ENCODE measurements at places on chromosomes 6 and 20. TPM values are rescaled to one million over a fixed set of nuclear protein-coding genes. Genes with fewer than 3 reads are reported as not detected.
A peak's percentile ranks its signal among the peaks of the same experiment; 100 is the strongest.

- H3K36me3 ChIP-seq = no peaks in the 10 kb centered on the region
- no peak overlapping the region for H3K27ac ChIP-seq
- no peak overlapping the region for H3K4me3 ChIP-seq
- no peaks in the 10 kb centered on the region for H3K4me1 ChIP-seq
- peaks cover 9% of the 10 kb centered on the region for H3K27me3 ChIP-seq
Observed at GRCh38 chr20:38875175-38875993, 50.8 kb upstream of the FAM83D start.

- H3K36me3 ChIP-seq = no peaks in the 10 kb centered on the region
- H3K27me3 ChIP-seq = no peaks in the 10 kb centered on the region
- no peak for DNase-seq
- H3K27ac ChIP-seq = no peak overlapping the region
- no peaks in the 10 kb centered on the region for H3K4me1 ChIP-seq
Observed at GRCh38 chr6:162833776-162834175, 106.0 kb downstream of the PACRG start.

DNA sequence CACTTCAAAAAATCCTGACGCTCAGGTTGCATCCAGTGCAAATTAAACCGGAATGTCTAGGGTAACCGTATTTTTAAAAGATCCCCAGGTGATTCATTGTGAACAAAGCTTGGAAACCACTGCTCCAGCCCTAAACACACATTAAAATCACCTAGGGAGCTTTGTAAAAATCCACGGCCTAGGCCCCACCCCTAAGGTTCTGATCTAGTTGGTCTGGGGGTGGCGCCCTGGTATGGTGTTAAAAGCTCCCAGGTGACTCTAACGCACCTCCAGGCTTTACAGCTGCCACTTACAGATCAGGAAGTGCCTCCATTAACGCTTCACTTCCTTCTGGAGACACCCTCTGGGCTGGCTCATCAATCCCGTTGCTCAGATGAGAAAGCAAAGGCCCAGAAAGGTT, 92.2 kb downstream of the GRM4 start:
- no peak overlapping the region for H3K4me3 ChIP-seq
- H3K27ac ChIP-seq = no peak overlapping the region
- H3K4me1 ChIP-seq = no peaks in the 10 kb centered on the region
- no peak for DNase-seq
- H3K27me3 ChIP-seq = peaks cover 50% of the 10 kb centered on the region
- H3K36me3 ChIP-seq = no peaks in the 10 kb centered on the region

Gene PGC
- not detected for total RNA-seq

DNA sequence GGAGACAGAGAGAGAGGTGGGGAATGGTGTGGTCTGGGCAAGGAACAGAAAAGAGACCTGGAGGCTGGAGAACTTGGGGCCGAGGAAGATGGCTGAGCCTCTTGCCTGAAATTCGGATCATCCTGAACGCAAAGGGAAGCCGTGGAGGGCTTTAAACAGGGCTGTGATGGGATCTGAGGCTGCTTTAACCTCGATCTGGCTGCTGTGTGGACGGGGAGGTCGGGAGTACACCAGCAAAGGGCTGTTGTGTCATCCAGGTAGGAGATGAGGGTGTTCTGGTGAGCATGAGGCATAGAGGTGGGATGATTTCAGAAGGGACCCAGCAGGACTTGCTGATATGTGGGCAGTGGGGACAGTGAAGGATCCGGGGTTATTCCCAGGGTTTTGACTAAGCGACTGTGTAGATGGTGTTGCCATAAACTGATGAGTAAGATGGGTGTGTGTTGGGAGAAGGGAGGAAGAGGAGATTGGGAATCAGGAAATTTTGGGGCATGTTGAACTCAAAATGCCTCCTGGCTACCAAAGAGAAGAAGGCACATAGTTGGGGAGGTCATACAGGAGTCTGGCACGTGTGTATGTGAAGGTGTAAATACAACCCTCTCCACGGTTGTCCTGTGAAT, 158.5 kb downstream of the NFATC2 start:
- DNase-seq = no peak
- no peak overlapping the region for H3K4me3 ChIP-seq
- H3K4me1 ChIP-seq = peaks cover 12% of the 10 kb centered on the region
- H3K27ac ChIP-seq = no peak overlapping the region
- no peaks in the 10 kb centered on the region for H3K36me3 ChIP-seq

Gene RIPPLY2
- total RNA-seq = not detected

DNA sequence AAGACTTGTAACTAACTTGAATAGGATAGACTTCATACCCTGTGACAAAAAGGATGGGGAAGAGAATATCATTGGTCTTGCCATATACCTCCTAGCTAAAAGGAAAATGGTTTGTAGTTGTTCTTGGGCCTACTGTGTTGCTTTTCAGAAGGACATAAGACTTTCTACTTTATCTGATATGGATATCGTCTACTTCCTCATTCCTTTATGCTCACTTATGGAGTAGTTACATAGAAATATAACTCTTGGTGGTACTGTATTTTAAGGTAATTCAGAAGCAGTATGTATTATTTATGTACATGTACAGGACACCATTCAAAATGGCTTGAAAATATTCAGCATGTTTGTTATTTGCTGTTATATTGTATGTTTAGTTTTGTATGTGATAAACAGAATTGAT, 8.0 kb downstream of the FAM217B start:
- H3K36me3 ChIP-seq = peaks cover 11% of the 10 kb centered on the region
- DNase-seq = no peak
- no peaks in the 10 kb centered on the region for H3K27me3 ChIP-seq
- peaks cover 2% of the 10 kb centered on the region for H3K4me1 ChIP-seq
- H3K27ac ChIP-seq = no peak overlapping the region

DNA sequence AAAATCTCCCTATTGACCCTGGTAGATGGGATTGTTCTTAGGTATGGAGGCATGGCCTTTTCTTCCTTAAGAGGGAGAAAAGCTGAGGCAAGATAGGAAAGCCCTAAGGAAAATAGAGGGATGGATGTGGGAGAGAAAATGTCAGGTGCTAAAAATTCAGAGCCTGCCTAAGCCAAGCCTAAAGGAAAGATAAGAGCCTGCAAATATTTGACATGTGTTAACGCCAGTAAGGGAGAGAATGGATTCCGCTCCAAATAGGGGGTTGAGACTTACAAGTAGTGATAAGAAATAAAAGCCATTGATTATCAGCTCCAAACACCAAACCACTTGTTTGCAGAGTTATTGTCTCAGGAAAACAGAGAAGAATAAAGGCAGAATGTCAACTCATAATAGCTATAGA, 533.6 kb downstream of the PTPRT start:
- H3K27ac ChIP-seq = no peak overlapping the region
- no peak for DNase-seq
- no peaks in the 10 kb centered on the region for H3K36me3 ChIP-seq
- no peaks in the 10 kb centered on the region for H3K27me3 ChIP-seq
- H3K4me1 ChIP-seq = no peaks in the 10 kb centered on the region

Gene HLA-DRB1
- not detected for total RNA-seq

Gene PI3
- total RNA-seq = not detected

GRCh38 chr6:53492860-53493634, 51.9 kb downstream of the GCLC start:
- no peaks in the 10 kb centered on the region for H3K36me3 ChIP-seq
- no peaks in the 10 kb centered on the region for H3K27me3 ChIP-seq
- peak overlapping the region; percentile 55 for H3K27ac ChIP-seq

- peaks cover 6% of the 10 kb centered on the region for H3K27me3 ChIP-seq
- no peak overlapping the region for H3K4me3 ChIP-seq
- H3K36me3 ChIP-seq = no peaks in the 10 kb centered on the region
- no peak for DNase-seq
- no peaks in the 10 kb centered on the region for H3K4me1 ChIP-seq
Observed at GRCh38 chr20:19652591-19653026, 105.4 kb upstream of the RIN2 start.

- peaks cover 37% of the 10 kb centered on the region for H3K27me3 ChIP-seq
- H3K27ac ChIP-seq = no peak within 1 kb of the TSS
- no peaks in the 10 kb centered on the region for H3K36me3 ChIP-seq
- no peak within 1 kb of the TSS for H3K4me3 ChIP-seq
- no peak for DNase-seq
- no peaks in the 10 kb centered on the region for H3K4me1 ChIP-seq
Observed at GRCh38 chr6:30163090-30163917, at the start of gene TRIM15. TRIM15 (plus strand) TSS chr6:30163546; CDS start chr6:30163685, 139 bp downstream.

Gene TRIM40
- total RNA-seq = not detected

DNA sequence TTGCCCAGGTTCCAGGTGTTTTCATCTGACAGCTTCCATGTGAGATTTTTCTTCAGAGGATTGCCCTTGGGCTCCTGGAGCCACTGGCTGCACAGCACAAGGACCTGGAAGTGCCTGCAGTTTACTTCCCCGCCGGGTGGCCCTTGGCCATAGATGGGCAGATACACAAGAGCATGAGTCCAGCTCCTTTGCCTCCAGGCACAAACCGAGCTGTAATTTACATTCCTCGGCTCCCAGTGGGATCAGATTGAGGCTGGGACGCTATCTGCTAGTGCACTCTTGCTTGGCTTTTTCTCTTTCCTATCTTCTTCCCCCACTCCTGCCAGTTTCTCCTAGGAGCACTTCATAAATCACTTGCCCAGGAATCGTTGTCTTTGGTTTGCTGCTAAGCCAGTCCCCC, 85.4 kb upstream of the RALY start:
- peak; percentile 28 for DNase-seq
- peaks cover 30% of the 10 kb centered on the region for H3K4me1 ChIP-seq
- no peaks in the 10 kb centered on the region for H3K27me3 ChIP-seq
- peak overlapping the region; percentile 78 for H3K27ac ChIP-seq
- no peak overlapping the region for H3K4me3 ChIP-seq
- no peaks in the 10 kb centered on the region for H3K36me3 ChIP-seq

Gene TINAG
- not detected for total RNA-seq

Gene NCOA7
- total RNA-seq = 12.9 TPM

- no peak for DNase-seq
- no peak overlapping the region for H3K4me3 ChIP-seq
- H3K27me3 ChIP-seq = no peaks in the 10 kb centered on the region
- H3K36me3 ChIP-seq = no peaks in the 10 kb centered on the region
- peak overlapping the region; percentile 48 for H3K27ac ChIP-seq
Observed at GRCh38 chr6:44062771-44063560, 64.3 kb downstream of the MRPL14 start.

GRCh38 chr6:131366223-131366622, 206.8 kb upstream of the ARG1 start:
- no peaks in the 10 kb centered on the region for H3K4me1 ChIP-seq
- H3K4me3 ChIP-seq = no peak overlapping the region
- peaks cover 10% of the 10 kb centered on the region for H3K27me3 ChIP-seq

- no peaks in the 10 kb centered on the region for H3K36me3 ChIP-seq
- peaks cover 2% of the 10 kb centered on the region for H3K4me1 ChIP-seq
- no peaks in the 10 kb centered on the region for H3K27me3 ChIP-seq
- H3K4me3 ChIP-seq = no peak overlapping the region
- H3K27ac ChIP-seq = no peak overlapping the region
- peak; percentile 61 for DNase-seq
Observed at GRCh38 chr6:18323935-18324705, 59.8 kb upstream of the DEK start.

Gene ZNF311
- total RNA-seq = 0.36 TPM

DNA sequence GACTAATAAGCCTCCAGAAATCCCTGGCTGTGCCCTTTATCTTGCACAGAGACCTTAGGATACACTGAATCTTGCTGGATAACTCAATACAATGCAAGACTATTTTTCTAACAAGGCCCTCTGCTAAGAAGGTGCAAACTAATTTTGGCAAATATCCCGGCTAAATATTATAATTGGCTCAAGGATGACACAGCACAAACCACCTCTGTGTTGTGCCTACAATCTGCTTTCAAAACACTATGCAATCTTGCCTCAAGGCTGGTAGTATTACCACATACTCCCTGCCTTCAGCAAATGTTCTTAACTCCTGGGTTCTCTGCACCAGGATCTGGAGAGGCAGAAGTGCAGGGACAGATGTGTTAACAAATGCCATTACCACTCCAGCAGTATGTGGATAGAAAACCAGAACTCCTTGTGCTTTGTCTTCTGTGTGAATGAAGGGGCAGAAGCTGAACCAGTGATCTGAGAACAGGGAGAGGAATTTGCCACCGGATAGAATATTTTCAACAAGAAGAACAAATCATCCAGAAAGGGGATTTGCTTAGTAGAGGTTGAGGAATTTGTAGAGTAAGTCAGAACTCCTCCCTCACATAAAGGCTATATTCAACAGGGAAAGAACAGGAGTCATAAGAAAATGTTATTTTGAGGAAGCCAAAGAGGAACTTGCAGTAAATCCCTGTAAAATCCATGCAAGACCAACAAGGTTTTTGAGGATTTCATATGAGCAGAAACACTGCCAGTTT, 74.1 kb upstream of the SLC4A11 start:
- H3K4me1 ChIP-seq = peaks cover 10% of the 10 kb centered on the region
- H3K4me3 ChIP-seq = no peak overlapping the region
- DNase-seq = peak; percentile 53
- peak overlapping the region; percentile 74 for H3K27ac ChIP-seq
- H3K27me3 ChIP-seq = no peaks in the 10 kb centered on the region

DNA sequence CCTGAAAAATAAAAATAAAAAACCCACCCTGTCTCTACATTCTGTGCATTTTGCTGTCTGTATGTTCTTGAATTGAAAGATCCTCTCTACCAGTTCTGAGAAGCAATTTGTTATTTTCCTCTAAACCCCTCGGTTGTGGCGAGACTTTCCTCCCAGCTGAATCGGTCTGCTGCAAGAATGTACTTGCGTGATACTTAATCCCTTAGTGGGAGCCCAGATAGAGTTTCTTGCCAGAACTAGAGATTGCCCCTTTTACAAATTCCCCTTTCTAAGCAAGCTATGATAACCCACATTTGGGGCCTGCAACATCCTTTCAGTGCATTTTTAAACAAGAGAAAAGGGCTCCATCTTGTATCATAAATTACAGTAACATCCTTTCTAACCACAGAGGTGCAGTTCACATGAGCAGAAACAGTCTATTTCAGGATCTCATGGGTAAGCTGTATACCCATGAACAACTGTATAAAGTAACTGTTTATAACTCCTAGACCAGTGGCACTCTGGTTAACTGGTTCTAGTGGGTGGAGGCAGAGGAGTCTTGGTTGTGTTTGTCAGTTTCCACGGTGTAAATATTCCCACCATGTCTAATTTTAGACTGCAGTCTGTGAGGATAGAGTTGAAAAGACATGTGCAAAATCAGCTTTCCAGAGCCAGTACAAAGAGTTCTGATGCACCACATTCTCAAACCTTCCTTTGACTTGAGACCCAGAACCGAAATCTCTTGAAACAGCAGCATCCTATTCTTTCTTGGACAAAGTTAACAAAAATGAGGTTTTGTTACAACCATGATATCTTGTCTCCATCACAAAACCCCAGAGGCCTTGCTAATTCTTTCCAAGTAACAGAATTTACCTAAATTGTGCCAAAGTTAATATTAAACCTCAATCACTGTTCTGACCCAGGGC, 113.1 kb upstream of the ZNF217 start:
- H3K36me3 ChIP-seq = no peaks in the 10 kb centered on the region
- H3K4me3 ChIP-seq = no peak overlapping the region
- peak; percentile 83 for DNase-seq
- H3K27me3 ChIP-seq = no peaks in the 10 kb centered on the region
